ENCODE measurements at places on chromosomes 6 and 20.

DNA sequence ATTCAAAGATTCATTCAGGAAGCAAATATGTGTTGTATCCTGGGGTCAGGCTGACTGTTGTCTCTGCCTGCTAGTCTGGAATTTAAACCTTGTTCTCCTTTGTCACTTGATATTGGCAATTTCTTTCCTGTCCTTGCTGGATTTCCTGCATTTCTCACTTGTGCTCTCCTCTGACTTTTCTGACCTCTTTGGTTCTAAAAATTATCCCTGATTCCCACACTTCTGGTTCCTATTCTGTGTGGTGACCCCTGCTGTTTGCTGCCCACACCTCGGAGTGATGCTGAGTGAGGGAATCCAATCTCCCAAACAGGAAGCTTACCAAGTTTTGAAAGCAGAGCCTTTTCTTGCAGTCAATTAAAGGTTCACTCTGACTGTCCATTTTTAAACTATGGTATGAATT is 345.3 kb downstream of the CDKAL1 start:
- peak; percentile 8 for DNase-seq

DNA sequence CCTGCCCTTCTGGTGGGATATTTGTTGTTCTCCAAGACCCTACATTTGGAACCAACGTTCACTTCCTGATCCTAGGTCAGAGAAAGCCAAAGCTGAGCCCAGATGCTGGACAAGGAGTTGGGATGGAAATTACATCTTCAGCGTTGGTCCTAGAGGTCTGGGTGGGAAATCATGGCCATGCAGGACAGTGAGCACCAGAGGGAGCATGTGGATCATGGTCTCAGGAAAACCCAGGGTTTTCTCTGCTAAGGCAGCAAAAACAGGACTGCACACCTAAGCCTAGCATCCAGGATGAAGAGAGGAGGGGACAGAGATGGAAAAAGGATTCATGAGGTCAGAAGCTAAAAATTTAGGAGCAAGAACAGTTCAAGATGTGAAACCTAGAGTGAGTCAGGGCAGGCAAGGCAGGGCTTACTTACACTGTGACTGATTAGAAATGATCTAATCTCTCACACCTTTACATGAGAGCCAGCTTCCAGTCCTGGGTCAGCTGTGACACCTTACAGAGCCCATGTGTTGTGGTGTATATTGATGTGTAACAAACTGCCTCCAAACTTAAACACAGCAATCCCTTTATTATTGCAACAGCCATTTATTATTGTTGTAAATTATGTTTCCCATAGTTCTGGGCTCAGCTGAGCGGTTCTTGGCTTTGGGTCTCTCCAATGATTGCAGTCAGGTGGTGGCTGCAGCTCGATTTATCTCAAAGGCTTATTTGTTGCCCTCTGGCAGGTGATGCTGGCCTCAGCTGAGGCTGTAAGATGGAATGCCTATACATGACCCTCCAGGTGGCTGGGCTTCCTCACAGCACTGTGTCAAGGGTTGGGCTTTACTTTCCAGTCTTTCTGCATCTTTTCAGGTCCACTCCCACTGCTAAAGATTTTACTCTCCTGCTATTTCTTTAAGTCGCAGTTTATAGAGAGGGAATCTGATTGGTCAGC is 6.5 kb downstream of the C20orf202 start:
- no peak for DNase-seq

DNA sequence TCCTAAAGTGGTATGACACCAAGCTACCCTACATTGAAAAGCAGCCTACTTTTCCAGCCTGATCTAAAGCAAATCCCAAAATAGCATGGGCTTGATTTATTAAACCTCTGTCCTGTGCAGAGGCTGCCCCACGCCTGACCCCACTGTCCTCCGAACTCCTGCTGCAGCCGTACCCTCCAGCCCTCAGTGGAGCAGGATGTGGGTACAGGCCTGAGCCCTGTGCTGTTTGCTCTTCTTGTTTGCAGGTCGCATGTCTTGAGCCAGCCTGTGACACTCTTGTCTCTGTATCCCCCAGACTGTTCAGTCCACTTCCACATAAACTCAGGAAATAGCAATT is 61.2 kb downstream of the RPP40 start:
- DNase-seq: no peak

GRCh38 chr6:9708600-9708999 is 706.3 kb downstream of the TFAP2A start:
- no peak for DNase-seq

- DNase-seq: peak; percentile 64
Observed at GRCh38 chr6:97674802-97675201, 391.8 kb upstream of the MMS22L start.

DNA sequence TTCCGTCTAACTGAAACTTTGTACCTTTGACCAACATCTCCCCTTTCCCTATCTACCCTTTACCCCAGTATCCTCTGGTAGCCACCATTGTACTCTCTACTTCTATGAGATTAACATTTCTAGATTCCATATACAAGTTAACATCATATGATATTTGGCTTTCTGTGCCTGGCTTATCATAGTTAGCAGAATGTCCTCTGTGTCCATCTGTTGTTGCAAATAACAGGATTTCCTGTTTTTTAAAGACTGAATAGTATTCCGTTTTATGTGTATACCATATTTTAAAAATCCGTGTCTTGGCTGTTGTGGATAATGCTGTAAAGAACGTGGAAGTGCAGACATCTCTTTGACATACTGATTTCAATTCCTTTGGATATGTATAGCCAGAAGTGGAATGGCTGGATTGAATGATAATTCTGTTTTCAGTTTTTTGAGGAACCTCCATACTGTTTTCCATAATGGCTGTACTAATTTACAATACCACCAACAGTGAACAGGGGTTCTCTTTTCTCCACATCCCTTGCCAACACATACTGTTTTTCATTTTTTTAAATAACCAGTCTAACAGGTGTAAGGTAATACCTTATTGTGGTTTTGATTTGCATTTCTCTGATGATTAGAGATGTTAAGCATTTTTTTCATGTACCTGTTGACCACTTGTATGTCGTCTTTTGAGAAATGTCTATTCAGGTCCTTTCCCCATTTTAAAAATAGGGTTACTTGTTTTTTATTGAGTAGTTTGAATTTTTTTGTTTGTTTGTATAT is 53.8 kb downstream of the CDC5L start:
- DNase-seq: no peak

GRCh38 chr20:31590717-31591225 is 14.3 kb upstream of the ID1 start:
- DNase-seq: peak; percentile 23

GRCh38 chr6:26400626-26401025 is 1.4 kb upstream of the BTN3A1 start:
- DNase-seq: no peak

DNA sequence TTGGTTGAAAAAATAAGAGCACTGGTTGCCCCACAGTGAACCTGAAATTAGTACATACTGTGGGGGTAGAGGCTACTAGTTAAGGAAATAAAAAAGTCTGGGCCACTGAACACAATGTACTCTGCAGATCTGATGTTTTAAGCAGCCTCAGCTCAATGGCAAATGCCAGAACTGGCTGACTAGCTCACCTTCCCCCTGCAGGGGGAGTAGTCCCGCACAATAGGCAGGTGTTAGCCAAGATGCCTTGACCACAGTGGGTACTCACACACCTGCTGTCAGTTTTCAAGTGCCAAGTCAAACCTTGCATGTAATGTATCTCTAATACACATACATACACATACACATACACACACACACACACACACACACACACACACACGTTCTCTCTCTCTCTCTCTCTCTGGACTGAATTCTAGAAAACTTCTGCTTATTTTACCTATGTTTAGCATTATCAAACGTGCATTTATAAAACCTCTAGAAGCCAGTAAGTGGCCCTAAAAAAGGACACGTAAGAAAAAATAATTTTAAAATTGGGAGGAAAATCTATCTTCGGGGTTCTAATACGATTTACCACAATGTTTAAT is 36.1 kb downstream of the GMDS start:
- peak; percentile 45 for DNase-seq

DNA sequence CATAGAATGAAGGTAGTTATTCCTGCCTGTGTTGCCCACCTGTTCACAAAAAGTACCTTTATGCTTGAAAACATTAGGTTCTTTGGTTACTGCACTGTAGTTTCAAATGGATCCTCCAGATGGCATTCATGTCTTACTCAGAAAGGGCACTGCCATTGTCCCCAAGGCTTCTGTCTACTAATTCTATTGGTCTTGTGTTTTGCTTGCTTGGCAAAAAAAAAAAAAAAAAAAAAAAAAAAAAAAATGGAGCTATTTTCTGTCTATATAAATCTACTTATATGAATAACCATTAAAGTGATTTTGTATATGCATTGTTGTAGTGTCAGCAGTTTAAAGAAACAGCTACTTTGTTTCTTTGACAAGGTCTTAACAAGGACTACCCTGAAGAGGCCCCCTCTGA is 12.7 kb upstream of the EFHC1 start:
- DNase-seq: peak; percentile 63

GRCh38 chr6:48289841-48290240 is 178.8 kb upstream of the PTCHD4 start:
- DNase-seq: no peak

GRCh38 chr6:7163661-7164071 is 55.9 kb downstream of the RREB1 start:
- no peak for DNase-seq

- no peak for DNase-seq
Observed at GRCh38 chr6:33638556-33638955, 17.4 kb downstream of the ITPR3 start.

- DNase-seq: no peak
Observed at GRCh38 chr20:57877131-57877824, 167.5 kb upstream of the PMEPA1 start.

DNA sequence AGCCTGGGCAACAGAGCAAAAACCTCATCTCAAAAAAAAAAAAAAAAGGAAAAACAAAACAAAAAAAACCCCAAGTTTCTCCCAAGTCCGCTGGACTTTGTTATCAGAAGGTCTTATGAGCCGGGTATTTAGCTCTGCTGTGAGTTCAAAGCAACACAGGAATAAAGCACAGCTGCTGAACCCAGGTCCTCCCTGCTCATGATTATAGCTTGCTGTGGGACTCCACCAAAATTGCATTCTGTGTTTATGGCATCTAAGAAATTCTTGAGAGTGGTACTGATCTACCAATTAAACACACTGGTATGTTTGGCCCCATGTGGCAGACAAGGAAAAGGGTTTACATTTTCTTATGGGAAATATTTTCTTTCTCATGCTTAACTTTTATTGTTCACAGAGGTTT is 93.6 kb upstream of the NEDD9 start:
- no peak for DNase-seq

DNA sequence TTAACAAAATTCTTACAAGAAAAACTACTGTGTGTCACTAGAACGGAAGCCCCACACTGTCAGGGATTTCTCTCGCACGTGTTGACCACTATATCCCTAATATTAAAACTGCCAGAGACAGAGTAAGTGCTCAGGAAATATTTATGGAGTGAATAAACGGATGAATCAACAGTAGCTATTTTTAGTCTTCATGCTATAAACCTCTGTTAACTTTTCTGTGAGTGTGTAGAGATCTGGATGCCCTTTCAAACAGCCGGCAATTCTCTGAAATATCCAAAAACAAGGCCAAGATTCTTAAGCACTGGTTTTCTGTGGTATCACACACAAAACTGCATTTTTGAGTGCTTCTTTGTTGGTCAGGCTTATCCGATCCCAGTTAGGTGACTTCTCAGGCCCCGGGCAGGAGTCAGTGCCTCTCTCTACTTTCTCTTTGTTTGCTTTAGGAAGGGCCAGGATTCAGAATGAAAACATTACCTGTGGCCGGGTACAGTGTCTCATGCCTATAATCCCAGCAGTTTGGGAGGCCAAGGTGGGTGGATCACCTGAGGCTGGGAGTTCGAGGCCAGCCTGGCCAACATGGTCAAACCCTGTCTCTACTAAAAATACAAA is 15.7 kb downstream of the ATP9A start:
- peak; percentile 73 for DNase-seq

GRCh38 chr6:84356907-84357306 is 129.5 kb upstream of the CEP162 start:
- DNase-seq: no peak

- no peak for DNase-seq
Observed at GRCh38 chr6:39873439-39873838, 60.8 kb downstream of the MOCS1 start.

GRCh38 chr20:14295238-14295637 is 42.2 kb downstream of the FLRT3 start:
- DNase-seq: no peak

- DNase-seq: no peak
Observed at GRCh38 chr6:119158057-119158848, 79.8 kb upstream of the FAM184A start.

- DNase-seq: no peak
Observed at GRCh38 chr6:19945843-19946358, 108.7 kb downstream of the ID4 start.

DNA sequence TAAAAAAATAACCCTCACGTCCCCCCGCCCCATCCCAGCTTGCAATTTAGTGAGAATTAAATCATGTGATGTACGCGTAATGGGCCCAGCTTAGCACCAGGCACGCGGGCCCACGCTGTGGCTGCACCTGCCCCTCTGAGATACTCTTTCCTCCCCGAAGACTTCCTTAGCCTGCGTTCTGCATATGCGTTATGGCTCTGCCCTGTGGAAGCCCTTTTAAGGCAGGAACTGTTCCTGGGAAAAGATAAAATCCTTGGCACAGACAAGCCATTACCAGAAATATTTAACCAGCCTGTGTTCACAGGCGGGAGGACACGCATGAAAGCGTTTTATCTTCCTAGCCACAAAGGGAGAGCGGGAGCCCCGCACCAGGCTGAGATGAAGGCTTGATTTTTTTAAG is 311.0 kb downstream of the LRFN2 start:
- no peak for DNase-seq

DNA sequence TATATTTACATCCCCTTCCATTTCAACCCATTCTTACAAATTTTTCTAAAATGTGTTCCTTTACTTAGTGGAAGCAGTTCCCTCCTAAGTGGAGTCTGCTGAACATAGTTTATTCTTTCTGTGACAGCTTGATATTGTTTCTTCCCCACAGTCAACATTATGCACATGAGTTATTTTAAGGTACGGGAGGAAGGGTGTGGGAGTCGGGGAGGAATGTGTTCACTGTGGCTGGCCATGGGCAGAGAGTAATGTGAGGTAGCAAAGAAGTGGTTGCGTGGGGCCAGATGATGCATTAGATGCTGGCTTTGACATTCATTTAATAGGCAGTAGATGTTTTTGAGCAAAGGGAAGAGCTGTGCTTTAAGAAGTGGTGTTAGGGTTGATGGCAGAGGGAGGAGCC is 98.5 kb downstream of the ARMC2 start:
- DNase-seq: peak; percentile 45

- DNase-seq: peak; percentile 94
Observed at GRCh38 chr20:50744143-50744792, 12.9 kb downstream of the PARD6B start.

- DNase-seq: no peak
Observed at GRCh38 chr6:41338659-41339058, 3.3 kb downstream of the NCR2 start.

GRCh38 chr6:96075826-96076225 is 60.1 kb downstream of the FUT9 start:
- peak; percentile 49 for DNase-seq

- peak; percentile 50 for DNase-seq
Observed at GRCh38 chr6:24520929-24521546, 26.3 kb downstream of the ALDH5A1 start.

DNA sequence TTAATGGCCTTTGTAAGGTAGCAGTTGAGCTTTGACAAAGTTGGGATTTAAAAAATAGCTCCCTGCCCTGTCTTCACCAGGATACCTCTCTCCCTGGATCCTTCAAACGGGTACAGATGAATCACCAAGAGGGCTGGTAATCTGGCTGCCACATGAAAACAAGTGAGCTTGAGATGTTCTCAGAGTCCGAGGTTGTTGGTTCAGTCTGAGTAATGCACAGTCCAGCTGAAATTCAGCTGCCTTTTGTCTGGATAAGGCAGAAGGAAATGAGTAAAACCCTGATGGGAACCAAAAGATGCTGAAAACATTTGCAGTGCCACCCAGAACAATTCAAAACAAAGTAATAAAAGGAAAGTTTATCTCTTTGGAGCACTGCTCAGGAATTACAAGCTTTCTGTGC is 86.8 kb downstream of the GJA1 start:
- DNase-seq: peak; percentile 94

Measured in astrocyte of the hippocampus (primary cell).